ENCODE measurements at places on chromosomes 13 and 19.

DNA sequence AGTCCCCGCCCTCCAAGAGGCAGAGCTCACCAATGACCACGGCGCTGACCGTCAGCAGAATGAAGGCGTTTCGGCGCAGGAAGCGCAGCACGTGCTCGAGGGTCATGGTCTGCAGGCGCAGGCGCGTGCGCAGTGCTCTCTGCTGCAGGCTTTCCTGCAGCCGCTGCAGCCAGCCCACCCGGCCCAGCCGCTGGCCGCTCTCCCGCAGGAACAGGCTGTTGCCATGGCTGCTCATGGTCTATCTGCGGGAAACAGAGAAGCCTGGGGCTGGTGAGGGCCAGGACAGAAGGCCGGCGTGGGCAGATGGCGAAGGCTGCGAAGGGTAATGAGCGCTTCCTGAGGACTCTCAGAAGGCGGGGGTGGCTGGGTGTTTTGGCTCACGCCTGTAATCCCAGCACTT is 7.0 kb downstream of the SLC1A6 start:
- no peak for DNase-seq

DNA sequence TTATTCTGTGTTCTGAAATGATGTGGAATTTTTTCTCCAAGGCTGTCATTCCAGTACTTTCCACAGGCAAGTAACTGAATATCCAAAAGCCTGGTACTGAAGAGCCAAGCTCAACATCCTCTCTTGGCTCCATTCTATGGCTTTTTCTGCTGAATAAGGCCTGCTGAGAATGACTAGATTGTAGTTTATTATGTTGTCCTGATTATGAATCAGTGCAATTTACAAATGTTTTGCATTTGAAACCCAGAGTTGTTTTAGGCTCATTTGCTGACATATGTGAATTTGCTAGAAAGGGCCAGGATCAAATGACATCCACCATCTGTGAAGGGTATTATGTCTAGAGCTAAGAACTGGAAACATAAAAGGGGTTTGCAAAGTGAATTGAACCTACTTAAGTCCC is 596.6 kb downstream of the KCTD12 start:
- DNase-seq = no peak

DNA sequence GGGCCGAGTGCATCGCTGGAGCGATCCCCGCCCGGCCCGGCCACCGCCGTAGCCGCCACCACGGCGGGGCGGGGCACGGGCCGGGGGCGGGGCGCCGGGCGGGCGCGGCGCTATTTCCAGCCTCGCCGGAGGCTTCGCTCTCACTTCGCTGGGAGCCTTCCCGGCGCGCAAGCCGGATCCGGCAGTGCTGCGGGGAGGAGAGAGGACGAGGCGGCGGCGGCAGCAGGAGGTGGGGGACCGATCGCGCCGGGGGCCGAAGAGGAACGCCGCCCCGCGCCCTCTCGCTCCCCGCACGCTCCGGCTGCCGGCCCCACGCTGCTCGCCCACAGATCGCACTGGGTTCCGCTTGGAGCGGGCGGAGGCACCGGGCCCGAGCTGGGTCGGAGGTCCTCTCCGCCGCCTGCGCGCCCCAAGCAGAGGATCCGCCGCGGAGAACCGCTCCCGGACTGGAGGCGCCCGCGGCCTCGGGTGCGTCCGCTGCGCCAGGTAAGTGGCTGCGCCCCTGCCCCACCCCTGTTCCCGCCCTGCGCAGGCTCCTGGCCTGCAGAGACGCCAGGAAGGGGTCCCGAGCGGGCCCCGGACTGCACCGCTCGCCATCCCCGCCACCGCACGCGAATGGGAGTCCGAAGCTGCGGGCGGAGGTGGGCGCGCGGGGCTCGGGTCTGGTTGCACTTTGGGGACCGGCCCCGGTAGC is at the start of gene CHST8:
Gene CHST8 (plus strand): TSS at position 143 of the 694 bp plus-strand sequence. CDS start 67,309 bp downstream, outside the sequence.
- no peak for DNase-seq

DNA sequence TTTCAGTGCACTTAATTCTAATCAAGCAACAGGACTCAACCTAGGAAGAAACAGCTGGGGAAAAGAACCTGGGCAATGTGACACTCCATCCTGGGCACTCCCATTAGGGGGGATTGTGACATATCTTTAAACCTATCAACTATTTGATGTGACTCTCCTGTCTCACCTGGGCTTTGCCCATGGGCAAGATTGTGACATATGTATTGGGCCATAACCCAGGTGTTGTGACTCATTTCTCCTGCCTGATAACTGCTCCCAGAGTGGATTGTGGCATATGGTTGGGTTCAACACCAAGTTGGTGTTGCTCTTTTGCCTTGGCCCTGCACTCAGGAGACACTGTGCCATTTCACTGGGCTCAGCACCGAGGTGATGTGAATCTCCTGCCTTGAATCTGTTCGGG is 82.6 kb downstream of the ZNF723 start:
- no peak for DNase-seq

GRCh38 chr13:46572752-46573431 is 19.9 kb downstream of the LRCH1 start:
- no peak for DNase-seq

DNA sequence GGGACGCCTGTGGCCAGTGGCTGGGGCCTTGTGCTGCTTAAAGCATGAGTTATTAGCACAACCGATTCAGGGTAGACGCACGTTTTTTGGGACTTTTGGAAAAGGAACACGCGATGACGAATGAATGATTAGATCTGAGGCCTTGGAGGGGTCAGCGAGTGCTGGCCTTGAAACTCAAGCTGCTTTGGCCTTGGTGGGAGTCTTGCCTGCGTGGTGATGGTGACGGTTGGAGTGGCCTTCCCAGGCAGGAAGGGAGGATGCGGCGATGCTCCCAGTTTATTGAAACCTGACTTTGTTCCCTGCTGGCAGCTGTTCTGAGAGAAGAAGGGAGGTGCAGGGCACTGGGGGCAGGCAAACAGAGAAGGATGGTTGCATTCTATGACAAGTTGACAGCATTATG is 63.1 kb upstream of the RNF113B start:
- no peak for DNase-seq

DNA sequence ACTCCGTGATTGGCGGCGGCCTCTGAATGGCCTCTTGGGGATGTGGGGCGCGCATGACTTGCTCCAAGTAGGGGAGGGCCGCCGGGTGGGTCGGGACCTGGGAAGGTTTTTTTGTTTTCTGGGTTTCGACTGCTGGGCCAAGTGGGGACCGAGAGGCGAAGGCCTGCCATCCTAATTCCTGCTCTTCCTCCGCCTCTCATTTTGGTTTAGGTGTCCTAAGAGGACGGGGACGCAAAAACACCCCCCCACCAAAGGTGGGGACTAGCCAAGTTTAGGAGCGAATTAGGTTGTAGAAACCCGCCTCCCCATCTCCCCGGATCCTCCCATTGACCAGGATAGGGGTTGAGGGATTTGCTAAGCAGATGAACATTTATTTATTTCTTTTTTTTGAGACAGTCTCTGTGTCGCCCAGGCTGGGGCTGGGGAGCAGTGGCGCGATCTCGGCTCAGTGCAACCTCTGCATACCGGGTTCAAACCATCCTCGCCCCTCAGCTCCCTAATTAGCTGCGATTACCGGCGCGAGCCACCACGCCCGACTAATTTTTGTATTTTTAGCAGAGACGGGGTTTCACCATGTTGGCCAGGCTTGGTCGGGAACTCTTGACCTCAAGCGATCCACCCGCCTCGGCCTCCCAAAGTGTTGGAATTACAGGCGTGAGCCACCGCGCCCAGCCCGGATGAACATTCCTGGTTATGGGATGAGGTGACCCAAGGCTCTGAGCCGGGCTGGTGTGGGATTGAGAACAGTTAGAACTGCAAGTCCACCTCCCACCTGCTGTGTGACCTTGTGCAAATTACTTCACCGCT is 838 bp downstream of the PPP2R1A start:
- DNase-seq = peak; percentile 38

All from NCI-H446 treated with DMSO at 0.1 percent for 48 hours (cell line).